ENCODE measurements at places on chromosomes 3 and 15. TPM values are rescaled to one million over a fixed set of nuclear protein-coding genes. Genes with fewer than 3 reads are reported as not detected.
A peak's percentile ranks its signal among the peaks of the same experiment; 100 is the strongest.

The SNX4 gene
- total RNA-seq = 41.5 TPM

The MASP1 gene
- total RNA-seq = 16.7 TPM

The FBN1 gene
- total RNA-seq = 32.8 TPM

The CCDC39 gene
- 4.9 TPM for total RNA-seq

DNA sequence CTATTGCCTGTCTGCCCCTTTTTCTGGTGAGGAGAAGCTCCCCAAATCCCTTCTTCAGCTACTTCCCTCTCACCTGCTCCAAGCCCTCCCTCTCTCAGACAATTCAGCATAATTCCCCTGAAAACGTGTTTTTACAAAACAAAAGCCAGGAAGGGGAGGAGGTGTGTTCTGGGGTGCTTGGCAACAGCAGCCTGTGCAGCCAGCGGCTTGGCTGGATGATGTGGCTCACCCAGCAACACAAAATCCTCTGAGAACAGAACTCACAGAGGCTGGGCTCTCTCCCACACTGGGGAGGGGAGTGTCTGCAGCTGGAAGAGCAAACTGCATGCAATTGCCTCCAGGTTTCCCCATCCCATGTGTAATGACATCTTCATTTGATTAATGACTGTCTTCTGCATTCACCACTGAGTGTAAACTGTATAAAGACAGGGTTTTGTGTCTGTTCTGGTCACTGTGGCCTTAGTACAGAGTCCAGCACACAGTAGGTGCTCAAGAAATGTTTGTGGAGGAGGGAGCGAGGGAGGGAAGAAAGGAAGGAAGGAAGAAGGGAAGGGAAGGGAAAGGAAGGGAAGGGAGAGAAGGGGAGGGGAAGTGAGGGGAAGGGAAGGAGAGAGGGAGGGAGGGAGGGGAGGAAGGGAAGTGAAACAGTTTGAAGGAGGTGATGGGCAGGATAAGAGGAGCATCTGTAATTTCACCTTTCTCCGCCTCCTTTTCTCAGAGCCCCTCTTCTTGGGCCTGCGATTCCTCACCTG lies 70.1 kb upstream of the GLCE start:
- DNase-seq = no peak

GRCh38 chr3:126016616-126017015 lies 47.6 kb downstream of the ROPN1B start:
- no peak for DNase-seq

GRCh38 chr15:78364233-78364632 lies 24.1 kb downstream of the CRABP1 start:
- peak; percentile 89 for DNase-seq

DNA sequence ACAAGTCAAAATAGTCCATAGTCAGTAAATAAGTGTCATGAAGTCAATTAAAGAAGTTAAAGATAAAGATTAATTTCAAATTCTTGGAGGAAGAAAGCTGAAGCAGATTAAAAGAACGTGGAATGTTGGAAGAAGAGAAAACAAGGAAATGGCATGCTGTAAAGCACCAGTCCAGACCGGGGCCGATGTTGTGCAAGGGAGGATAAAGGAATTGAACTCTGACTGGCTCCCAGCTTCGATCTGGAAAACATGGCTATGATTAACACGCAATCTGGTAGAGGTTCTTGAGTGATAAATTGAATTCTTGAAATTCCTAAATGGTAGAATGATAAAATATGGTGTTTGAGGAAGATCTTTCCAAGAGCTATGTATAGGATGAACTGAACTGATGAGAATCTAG lies 194.4 kb downstream of the MEIS2 start:
- no peak for DNase-seq

DNA sequence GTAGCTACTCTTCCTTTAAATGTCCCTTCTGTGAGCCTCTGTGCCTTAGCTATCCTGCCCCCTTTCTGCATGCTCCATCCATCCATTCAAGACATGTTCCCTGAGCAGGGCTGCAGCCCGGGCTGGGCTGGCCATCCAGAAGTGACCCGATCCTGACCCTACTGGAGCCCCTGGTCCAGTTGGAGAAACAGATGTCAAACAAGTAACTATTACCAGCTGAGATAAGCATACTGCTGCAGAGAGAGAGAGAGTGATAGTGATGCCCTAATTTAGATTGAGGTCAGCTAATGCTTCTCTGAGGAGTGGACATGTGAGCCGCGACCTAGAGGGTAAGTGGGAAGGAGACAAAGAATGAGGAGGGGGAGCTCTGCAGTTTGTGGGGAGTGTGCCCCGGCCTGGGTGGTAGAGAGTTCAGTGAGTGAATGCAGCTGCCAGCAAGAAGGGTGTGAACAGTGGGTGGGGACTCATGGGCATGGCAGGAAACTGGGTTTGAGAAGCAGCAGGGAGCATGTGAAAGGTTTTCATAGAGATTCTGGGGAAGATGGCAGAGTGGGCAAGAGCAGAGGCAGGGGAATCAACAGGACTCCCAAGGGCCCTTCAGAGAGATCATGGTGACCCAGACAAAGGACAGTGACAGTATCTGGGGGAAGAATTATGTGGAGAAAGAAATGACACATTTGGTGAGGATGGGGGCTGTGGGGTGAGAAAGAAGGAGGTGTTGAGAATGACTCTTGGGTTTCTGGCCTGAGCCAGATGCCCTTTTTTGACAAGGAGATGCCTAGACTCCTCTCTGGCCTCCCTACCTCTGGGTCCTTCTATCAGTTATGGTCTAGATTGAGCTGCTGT lies 44.9 kb downstream of the CHCHD6 start:
- DNase-seq = no peak

GRCh38 chr15:78319588-78319987 lies 20.2 kb upstream of the SKIC8 start:
- DNase-seq = peak; percentile 26

GRCh38 chr3:151345859-151346258 lies 16.5 kb upstream of the P2RY13 start:
- DNase-seq = no peak

DNA sequence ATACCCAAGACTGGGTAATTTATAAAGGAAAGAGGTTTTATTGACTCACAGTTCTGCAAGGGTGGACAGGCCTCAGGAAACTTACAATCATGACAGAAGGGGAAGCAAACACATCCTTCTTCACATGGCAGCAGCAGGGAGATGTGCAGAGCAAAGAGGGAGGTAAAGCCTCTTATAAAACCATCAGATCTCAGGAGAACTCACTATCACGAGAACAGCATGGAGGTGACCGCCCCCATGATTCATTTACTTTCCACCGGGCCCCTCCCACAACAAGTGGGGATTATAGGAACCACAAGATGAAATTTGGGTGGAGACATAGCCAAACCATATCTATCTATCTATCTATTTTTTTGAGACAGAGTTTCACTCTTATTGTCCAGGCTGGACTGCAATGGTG lies 5.4 kb downstream of the GDPGP1 start:
- no peak for DNase-seq

DNA sequence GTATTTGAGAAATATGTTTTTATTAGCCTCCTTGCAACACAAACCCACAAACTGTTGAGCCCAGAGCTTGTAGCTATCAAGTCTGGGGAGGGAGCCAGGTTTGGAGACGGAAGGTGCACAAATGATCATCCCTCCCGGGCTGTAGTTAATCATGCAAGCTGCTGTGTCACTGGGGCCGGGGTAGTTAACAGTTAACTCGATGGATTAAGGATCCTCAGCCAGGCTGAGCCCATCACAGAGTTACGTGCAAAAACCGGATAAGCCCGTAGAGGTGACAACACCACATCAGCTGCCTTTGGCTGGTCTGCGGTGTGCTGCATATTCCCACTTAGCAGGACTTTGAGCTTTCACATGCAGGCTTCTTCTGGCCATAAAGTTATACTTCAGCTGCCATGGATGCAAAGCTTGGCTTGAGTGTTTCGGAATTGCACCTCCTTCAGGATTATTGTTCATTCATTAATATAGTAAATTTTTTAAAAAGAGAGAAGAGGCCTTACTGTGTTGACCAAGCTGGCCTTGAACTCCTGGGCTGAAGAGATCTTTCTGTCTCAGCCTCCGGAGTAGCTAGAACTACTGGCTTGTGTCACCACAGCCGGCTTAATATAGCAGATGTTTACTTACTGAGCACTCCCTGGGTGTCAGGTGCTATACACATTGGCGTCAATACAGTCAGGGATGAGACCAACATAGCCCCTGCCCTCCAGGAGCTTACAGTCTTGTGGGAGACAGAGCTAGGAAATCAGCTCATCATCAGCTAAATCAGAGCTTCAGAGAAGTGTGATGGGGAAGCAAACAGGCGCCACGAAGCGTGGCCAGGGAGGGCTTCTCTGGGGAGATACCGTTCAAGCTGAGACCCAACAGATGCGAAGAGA lies 226.8 kb upstream of the BHLHE40 start:
- DNase-seq = no peak

Data from dorsolateral prefrontal cortex (tissue), 122 donors.